LoVo (cell line): ENCODE measurements at places on chromosomes 5 and 9.
A peak's percentile ranks its signal among the peaks of the same experiment; 100 is the strongest.

DNA sequence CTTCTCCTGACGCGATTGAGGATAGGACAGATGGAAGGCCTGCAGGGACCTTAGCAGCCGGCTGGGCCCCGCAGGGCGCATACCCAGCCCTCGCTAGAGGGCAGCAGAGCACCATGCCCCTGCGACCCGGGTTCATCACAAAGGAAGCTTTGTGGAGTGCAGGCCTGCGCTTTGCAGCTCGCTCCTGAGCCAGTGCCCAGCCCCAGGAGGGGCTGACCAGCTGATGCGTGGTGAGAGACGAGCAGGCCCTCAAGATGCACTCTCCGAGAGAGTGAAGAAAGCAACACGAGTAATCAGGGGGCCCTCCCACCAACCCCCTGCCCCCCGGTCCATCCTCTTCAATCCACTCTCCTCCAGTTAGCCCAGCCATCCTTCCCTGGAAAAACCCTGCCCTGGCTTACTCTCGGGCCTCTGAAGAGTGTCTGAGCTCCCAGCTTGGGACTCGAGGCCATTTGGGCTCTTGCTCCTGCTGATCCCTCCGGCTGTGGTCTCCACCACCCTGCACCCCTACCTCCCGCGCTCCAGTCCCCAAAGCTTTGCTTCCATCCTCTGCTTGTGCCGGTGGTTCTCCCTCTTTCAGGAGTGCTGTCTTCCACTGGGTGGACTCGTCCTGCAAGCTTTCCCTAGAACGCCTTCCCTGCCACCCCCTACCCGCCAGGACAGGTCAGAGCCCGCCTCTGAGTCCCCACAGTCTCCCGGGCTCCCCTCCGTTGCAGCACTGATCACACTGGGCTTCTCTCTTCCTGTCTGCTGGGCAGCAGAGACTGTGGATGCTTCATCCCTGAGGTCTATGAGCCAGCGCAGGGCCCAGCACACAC lies 9.1 kb upstream of the KIF12 start:
- peak; percentile 69 for DNase-seq

- DNase-seq, result no peak
Measured at GRCh38 chr5:100026606-100027005, 508.6 kb upstream of the FAM174A start.

DNA sequence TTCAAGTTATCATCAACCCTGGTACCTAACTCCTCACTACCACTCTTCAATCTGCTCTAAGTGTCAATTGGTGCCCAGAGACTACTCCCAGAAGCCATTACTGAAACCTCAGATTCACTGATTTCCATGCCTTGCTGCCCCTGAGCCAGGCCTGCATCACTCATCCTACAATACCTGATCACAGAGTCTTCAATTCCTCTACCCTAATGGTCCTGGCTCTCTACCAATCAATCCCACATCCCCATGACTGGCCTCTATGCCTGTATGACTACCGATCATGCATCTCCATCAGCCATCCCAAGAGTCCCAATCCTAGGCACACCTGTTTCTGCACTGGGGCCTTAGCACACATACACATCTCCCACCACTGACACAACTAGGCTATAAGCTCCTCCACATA lies 2.5 kb downstream of the ZNF484 start:
- no peak for DNase-seq

- DNase-seq, result no peak
Measured at GRCh38 chr9:71485326-71485725, 283.0 kb downstream of the CEMIP2 start.

DNA sequence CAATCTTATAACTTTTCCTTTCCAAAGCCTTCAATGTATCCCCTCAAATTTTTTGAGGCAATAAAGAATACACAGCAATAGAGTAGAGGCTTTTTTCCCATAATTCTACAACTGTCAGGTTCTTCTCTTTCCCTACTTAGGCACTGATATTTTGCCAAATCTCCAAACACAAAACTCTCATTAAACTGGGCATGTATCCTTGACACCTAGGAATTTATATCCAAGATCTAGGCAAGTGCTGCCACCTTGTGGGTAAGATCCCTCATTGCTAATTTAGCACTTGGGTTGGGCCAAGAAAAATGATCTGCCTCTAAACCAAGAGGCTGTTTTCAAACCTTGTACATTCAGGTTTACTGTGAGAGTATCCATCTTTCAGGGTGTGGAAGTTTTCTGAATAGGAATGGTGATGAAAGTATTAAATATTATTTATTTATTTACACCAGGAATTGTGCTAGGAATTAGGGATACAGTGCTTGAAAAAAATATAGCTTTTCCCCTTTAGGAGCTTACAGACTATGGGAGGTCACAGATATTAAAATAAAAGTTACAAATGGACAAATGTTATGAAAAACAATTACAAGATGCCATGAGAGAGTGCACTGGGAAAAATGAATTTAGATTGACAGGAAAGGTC lies 17.6 kb downstream of the TSTD2 start:
- DNase-seq, result peak; percentile 60

- DNase-seq, result no peak
Measured at GRCh38 chr9:129868872-129869486, 33.7 kb downstream of the USP20 start.

- DNase-seq, result no peak
Measured at GRCh38 chr5:72353046-72353445, 32.9 kb downstream of the PTCD2 start.

DNA sequence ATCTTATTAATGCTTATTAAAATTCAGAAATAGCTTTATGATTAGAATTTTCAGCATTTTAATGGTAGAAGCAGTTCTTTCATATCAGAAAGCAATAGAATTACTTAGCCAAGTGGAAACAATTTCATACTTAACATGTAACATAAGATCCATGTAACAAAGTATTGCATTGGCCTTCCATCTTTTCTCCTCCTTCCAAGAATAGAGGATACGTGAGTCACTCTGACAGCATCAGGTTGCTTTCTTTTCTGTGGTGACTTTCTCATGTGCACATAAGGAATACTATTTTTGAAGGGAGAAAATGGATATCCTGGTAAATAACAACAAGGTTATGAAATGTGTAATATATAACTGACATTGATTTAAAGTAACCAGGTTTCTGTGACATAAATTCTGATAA lies 272.2 kb downstream of the ANXA1 start:
- no peak for DNase-seq

DNA sequence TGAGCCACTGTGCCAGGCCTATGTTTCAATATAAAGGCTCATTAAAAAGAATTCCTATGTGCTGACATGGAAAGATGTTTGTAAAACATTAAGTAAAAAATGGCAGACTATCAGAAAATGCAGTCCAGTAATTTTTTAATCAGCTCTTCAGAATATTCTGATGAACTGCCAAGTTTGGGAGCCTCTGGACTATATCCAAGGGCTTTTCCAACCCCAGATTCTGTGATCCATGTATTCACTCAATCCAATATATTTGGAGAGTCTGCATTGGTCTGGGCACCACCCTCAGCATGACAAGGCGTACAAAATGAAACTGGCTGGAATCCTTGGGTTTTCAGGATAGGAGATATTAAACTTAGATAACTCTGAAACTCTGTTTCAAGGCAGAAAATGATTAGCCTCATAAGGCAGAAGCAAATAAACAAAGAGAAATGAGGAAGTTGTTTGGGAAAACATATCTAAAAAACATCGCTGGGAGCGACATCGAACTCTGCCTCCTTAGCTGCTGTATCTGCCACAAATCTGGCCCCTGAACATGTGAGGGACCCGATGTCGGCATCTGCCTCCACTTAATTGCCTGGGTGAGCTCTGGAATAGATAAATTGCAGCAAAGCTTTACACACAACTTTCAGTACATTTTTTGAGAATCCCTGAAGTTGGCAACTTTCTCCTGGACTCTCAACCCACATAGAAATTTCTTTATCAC lies 14.4 kb downstream of the PDE6A start:
- no peak for DNase-seq

GRCh38 chr9:89777544-89777943 lies 172.7 kb downstream of the GADD45G start:
- DNase-seq, result no peak

GRCh38 chr9:134623258-134624066 lies 18.1 kb upstream of the COL5A1 start:
- no peak for DNase-seq

GRCh38 chr5:135398160-135398854 lies 724 bp downstream of the MACROH2A1 start:
- DNase-seq, result peak; percentile 56

- no peak for DNase-seq
Measured at GRCh38 chr5:67315082-67315989, 118.7 kb upstream of the CD180 start.

DNA sequence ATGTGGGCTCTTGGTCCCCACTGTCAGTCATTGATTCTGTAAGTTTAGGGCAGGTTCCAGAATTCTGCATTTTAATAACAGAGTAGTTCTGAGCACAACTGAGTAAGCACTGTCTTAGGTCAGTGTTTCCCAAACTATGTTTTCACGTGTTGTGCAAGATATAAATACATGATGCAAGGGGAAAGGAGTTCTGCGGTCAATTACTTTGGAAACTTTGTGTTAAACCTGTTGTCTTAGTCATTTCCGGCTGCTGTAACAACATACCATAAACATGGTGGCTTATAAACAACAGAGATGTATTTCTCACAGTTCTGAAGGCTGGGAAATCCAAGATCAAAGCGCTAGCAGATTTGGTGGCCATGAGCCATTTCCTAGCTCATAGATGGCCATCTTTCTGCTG lies 69.8 kb downstream of the EQTN start:
- no peak for DNase-seq

- peak; percentile 74 for DNase-seq
Measured at GRCh38 chr5:141734501-141735229, 52.6 kb upstream of the ARAP3 start.

DNA sequence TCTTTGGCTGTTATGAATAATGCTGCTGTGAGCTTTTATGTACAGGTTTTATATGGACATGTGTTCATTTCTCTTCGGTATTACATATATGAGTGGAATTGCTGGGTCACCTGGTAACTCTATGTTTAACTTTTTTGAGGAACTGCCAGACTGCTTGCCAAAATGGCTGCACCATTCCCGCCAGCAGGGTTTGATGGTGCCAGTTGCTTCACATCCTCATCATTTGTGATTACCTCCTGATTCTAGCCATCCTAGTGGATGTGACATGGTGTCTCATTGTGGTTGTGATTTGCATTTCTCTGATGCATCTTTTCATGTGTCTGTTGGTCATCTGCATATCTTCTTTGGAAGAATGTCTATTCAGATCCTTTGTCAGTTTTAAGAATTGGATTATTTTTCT lies 10.7 kb downstream of the NANS start:
- no peak for DNase-seq

GRCh38 chr9:137006116-137007003 lies 10.0 kb upstream of the CLIC3 start:
- no peak for DNase-seq

- DNase-seq, result no peak
Measured at GRCh38 chr9:129142138-129142935, 31.1 kb downstream of the PTPA start.

- DNase-seq, result no peak
Measured at GRCh38 chr5:102819634-102820033, 64.5 kb downstream of the PAM start.

DNA sequence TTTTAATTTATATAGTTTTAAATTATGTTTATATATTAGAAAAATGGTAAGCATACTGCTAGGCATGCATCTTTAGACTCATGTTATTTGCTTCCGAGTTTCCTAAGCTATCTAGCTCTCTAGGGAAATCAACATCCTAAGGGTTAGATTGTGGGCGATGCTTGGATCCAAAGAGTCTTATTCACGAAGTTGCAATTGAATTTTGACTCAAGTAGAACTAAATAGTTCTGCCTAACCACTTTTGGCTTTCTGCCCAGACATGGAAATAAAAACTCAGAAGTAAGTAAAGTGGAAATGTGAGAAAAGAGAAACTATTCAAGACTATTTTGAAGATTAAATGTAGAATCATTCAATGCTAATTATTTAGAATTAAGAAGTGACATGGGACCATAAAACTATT lies 440.4 kb downstream of the CDH18 start:
- DNase-seq, result no peak

DNA sequence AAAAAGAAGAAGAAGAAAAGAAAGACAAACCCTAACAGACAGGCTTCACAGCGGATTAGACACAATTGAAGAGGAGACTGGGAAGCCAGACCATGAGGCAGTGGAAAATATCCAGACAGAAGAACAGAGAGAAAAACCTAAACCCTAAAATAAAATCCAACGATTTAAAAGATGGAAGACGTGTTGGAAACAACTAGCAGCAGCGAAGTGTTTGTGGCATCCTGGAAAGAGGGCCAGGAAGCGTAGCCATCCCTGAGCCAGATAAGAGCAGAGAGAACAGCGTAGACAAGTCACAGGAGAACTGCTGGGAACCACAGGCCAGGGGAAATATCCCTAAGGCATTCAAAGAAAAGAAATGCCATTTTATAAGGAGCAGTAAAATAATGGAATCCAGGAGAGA lies 39.7 kb upstream of the NKD2 start:
- DNase-seq, result no peak

DNA sequence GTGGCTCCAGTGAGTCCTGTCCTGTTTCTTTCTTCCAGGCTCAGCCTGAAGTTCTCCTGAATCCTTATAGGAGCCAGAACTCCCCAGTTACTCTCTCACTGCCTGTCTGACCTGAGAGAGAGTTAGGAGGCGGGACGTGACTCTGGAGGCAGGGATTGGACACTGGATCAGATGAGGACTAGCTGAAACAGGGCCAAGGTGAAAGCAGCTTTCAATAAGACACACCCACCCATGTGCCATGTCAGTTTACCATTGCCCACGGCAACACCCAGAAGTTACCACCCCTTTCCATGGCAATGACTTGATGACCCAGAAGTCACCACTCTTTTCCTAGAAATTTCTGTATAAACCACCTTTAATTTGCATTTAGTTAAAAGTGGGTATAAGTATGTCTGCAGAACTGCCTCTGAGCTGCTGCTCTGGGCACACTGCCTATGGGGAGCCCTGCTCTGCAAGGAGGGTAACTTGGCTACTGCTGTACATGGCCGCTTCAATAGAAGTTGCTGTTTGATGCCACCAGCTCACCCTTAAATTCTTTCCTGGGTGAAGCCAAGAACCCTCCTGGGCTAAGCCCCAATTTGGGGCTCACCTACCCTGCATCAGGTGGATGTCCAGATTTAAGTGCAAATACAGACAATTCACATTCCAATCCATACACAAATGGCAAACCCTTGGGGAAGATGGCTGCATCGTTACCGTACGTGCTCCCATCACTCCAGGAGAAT lies 13.7 kb downstream of the FCN2 start:
- no peak for DNase-seq

- DNase-seq, result no peak
Measured at GRCh38 chr5:68299575-68299974, 84.0 kb downstream of the PIK3R1 start.

DNA sequence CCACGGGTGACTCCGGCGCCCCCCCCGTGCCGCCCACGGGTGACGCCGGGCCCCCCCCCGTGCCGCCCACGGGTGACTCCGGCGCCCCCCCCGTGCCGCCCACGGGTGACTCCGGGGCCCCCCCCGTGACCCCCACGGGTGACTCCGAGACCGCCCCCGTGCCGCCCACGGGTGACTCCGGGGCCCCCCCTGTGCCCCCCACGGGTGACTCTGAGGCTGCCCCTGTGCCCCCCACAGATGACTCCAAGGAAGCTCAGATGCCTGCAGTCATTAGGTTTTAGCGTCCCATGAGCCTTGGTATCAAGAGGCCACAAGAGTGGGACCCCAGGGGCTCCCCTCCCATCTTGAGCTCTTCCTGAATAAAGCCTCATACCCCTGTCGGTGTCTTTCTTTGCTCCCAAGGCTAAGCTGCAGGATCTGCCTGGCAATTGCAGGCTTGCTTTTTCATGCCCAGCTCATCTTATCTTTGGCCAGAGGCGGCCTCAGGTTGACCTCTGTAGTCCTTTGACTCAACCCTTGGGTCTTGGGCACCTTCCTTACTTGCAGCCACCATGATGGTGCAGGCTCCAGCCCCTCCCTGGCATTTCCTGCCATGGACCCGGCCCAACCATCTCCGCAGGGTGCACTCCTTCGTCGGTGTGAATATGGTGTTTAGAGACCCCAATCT lies 9.8 kb downstream of the CEL start:
- DNase-seq, result no peak
